ENCODE measurements at places on chromosomes 1 and 21.

- no peak for DNase-seq
These were observed at the start of gene OR14I1 for GRCh38 chr1:248702714-248703113. OR14I1 (minus strand) TSS chr1:248702766.

GRCh38 chr1:242093116-242093515 lies 94.2 kb upstream of the MAP1LC3C start:
- DNase-seq, result no peak

- no peak for DNase-seq
These were observed 22.9 kb downstream of the S1PR1 start for GRCh38 chr1:101259744-101260148.

- no peak for DNase-seq
These were observed 143.9 kb downstream of the PHTF1 start for GRCh38 chr1:113615425-113615824.

GRCh38 chr1:164801791-164802502 lies 243.0 kb downstream of the PBX1 start:
- DNase-seq, result no peak

DNA sequence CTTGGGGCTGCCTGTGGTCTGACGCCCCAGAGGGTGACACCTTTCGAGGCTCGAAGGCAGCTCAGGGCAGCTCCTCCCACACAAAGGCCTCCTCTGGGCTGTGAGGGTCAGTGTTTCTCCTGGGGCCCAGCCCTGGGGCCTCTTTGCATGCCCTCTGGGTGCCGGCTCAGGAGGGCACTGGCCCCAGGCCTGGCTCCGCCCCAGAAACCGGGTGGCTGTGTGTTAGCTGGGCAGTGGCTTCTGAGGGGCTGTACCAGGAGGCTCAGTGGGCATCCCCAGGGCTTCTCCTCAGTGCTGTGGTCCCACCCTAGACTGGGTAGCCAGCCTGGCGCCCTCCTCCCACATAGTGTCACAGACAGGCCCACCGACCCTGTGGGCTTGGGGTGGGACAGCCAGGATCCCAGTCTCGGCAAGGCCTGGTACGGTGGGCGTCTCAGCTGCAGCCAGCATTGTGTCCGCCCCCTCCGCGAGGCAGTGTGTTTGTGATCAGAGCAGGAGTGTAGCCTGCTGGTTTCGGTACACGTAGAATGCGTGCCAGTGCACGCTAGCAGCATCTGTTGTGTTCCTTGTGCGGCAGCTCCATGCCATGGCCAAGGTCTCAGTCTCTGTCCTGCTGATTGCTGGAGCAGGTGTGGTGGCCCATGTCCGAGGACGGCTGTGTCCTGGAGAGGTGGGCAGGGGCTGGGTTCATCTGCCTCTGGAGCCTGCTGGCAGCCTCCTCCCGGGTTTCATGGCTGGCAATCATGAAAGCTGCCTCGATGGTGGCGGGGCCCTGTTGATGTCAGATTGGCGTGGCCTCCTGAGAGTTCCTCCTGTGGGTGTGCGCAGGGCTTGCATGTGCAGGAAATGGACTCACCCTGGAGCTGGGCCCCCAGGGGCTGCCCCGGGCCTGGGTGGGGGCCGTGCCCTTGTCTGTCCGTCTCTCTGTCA lies 28.0 kb downstream of the RRP1 start:
- DNase-seq, result no peak

GRCh38 chr1:47635597-47635996 lies 197.8 kb downstream of the FOXD2 start:
- DNase-seq, result no peak

GRCh38 chr1:7538033-7538432 lies 233.1 kb upstream of the VAMP3 start:
- DNase-seq, result no peak

DNA sequence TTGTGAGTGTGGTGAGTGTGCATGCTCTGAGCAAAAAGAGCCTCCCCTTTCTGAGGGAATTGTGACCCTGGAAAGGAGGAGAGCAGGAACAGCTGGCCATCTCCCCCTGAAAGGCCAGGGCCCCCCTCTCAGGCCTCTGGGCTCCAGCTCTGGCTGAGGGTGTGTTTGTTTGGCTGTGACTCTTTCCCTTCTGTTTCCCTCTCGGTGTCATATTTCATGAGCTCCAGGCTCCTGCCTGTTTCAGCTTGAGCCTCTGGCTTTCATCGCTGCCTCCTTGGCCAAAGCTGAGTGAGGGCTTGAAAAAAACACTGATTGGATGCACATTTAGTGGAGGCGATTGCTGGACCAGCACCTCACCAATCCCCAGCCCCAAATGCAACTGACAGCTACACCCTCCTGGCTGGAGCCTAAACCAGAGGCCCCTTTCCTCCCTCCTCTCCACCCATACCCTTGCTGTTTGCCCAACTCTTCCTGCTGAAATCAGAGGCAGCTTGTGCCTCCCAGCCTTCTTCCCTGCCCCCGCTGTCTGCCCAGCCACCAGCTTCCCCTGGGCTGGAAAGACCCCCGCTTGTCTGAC lies 64.1 kb downstream of the DDR2 start:
- DNase-seq, result no peak

- DNase-seq, result no peak
These were observed 19.2 kb upstream of the RCAN3 start for GRCh38 chr1:24483441-24483840.

GRCh38 chr1:18112611-18113010 lies 5.0 kb downstream of the IGSF21 start:
- no peak for DNase-seq

DNA sequence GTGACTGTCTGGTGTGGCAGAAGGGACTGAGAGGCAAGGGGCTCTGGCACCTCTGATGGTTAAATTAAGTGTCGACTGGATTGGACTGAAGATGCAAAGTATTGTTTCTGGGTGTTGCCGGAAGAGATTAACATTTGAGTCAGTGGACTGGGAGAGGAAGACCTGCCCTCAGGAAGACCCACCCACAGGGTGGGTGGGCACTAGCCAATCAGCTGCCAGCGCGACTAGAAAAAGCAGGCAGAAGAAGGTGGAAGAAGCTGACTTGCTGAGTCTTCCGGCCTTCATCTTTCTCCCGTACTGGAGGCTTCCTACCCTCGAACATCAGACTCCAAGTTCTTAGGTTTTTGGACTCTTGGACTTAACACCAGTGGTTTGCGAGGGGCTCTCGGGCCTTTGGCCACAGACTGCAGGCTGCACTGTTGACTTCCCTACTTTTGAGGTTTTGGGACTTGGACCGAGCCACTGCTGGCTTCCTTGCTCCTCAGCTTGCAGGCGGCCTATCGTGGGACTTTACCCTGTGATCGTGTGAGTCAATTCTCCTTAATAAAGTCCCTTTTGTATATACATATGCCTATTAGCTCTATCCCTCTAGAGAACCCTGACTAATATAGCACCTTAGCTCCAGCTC lies 79.6 kb downstream of the KAZN start:
- DNase-seq, result no peak

DNA sequence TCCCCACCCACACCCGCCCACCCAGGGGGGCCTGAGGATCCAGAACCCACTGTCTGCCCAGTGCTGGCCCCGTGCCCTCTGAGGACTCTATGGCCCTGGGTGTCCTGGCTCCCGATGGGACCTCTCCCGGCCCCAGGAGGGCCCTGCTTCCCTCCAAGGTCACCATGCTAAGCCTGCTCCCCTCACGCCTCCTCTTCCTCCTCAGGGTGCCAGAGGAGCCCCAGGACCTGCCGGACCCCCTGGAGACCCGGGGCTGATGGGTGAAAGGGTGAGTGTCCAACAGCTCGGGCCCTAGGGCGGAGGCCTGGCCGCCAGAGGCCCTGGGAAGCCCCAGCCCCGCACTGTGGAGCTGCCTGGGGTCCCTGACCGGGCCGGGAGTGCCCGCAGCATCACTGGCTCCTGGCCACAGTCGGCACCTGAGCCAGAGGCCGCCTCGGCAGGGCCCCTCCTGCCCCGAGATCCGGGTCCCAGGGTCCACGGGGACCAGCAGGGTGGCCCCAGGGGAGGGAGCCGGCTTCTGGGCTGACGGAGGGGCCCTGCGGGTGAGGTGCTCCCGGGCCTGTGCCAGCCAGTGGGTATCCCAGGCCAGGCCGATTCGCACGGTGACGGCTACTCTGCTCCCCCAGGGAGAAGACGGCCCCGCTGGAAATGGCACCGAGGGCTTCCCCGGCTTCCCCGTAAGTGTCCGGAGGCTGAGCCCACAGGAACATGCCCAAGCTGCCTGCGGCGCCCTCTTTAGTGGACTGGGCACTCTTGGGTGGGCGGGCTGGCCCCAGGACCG lies 16.1 kb downstream of the COL6A1 start:
- DNase-seq, result no peak

DNA sequence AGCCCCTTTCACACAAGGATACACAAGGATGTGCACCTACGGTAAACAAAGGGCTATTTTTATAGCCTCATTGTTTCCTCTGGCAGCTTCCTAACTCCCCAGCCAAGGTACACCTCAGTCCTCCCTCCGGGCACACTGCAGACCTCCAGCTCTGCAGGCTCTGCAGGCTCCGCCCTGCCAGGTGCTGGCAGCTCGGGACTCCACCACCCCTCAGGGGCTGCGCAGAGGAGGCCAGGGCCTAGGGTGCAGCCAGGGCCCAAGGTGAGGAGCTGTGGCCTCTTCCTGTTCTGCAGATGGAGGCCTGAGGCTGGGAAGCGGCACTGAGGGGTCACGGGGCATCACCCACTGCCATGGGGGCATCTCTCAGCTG lies 19.8 kb upstream of the CLSTN1 start:
- no peak for DNase-seq

DNA sequence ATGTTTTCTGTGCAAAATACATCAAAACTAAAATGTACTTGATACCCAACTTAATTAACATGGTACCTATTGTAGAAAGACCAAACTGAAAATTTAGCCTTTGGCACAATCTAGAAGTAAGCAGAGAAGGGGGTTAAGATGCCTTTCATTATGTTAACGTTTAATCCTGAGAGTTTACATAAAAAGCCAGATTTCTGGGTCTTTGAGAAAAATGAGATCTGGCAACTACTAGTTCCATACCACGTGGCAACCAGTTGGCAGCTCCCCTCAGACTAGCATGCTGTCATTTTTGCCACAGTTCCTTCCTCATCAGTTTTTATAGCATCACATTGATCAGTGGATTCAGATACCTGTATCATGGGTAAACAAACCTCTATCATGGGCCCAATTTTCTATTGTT lies 1.5 kb downstream of the RO60 start:
- no peak for DNase-seq

DNA sequence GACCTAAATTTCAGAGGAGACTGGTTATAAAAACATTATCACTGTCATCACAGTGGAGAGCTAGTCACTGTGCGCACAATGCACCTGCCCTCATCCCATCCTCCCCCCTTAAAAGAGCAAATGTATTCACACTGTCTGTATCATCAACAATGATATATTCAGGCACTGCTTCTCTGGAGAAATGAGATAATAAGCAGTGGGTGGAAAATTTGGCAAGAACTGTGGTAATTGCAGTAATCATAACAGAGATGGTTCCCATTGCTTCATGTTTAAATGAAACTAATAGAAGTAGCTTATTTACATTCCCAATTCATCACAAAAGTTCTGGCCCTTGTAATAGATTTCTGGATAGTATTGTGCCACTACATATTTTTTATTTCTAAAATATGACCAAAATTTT lies 867.4 kb upstream of the ADGRL2 start:
- no peak for DNase-seq

DNA sequence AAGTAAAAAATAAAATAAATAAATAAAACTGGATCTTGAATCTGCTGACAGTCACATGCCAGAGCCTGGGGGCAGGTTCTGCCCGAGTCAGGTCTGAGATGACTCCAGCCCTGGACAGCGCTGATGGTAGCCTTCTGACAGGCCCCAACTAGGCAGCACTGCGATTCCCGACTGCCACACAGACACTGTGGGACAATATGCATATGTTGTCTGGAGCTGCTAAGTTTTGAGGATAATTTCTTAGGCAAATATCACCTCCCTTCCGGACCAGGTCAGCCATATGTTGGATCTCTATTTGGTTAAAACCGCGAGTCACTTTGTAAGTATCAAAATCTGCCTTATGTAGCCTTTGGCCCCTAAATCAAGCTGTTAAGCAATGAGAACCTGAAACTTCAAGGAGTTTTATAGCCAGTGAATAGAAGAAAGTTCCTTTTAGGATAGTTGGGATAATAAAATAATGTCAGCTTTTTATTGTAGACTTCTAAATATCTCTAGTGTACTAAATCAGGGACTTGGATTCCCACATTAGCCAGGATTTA lies 20.8 kb upstream of the TRIM17 start:
- no peak for DNase-seq

DNA sequence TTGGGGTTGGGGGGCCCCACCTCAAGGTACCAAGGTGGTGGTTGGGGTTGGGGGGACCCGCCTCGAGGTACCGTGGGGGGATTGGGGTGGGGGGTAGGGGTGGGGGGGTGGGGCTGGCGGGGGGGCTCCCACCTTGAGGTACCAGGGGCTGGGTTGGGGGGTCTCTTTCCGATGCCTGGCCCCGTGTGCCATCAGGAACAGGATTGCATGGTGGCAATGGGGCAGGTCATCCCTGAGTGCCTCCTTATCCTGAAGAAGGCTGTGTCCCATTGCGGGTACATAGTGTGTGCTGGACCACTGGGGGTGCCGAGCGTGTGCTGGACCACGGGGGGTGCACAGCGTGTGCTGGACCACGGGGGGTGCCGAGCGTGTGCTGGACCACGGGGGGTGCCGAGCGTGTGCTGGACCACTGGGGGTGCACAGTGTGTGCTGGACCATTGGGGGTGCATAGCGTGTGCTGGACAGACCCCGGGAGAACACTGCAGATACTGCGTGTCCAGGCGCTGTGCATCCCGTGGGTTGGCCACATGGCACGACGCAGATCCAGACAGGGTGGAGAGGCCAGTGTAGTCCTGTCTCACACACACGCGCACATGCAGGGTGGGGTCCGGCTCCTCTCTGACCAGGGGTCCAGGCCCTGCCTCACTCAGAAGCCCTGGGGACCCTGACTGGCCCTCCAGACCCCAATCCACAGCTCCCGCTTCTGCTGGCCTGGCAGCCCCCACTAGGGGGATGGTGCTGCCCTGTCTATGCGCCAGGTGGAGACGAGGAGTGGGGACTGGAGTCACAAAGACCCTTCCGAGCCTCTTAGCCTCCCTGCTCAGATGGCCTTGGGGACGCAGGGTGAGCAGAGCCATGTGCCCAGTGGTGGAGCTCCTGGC lies 4.2 kb downstream of the SCNN1D start:
- DNase-seq, result no peak

- DNase-seq, result no peak
These were observed 20.7 kb downstream of the PEX14 start for GRCh38 chr1:10495475-10495817.

- DNase-seq, result no peak
These were observed at the start of gene NEXN for GRCh38 chr1:77888081-77888780. NEXN (plus strand) TSS chr1:77888624; CDS start chr1:77916107, 27,483 bp downstream.

DNA sequence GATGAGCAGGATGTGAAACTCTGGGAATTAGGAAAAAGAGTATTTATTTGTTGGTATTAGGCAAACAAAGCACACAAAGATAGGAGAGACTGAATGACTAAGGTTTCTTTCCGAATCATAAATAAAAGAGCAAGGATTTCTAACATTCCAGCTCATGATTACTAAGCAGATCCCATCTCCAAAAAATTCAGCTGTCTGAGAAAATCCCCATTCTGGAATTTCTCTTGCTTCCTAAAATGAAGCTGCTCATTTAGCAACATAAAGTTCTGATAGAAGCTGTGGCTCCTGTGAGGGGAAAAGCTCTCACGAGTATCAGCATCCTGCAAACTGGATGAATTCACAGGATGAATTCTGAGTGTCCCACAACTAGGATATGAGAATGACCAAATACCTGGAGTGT lies 6.7 kb upstream of the SH2D5 start:
- DNase-seq, result no peak

Data from stimulated activated CD8-positive, alpha-beta memory T cell treated with anti-CD3 and anti-CD28 coated beads, Interleukin-4, amount 100 ng/mL, for 1 hour (primary cell).